Stimulated activated CD4-positive, alpha-beta T cell treated with anti-CD3 and anti-CD28 coated beads, TNF-alpha, amount 100 ng/mL, for 24 hours (primary cell): ENCODE measurements at places on chromosomes 1 and 21.

- DNase-seq: no peak
Observed at GRCh38 chr1:244406337-244406736, 45.4 kb downstream of the ADSS2 start.

DNA sequence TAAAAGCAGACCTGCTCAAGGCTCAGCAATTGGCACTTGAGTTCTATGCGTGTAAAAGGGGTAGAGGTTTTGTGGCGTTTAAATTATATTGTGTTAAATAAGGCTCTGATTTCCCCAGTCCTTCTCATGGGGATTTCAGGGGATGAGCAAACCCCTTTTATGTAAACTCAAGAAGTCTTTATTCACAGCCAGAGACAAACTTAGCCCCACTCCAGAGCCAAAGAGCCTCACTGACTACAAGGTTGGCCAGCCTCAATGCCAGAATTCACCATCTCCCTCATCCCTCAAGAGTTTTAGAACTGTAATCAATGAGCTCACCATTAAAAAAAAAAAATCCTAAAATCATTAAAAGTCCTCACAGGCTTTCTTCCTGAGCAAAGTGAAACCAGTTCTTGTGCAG is 107.8 kb downstream of the SLC30A10 start:
- no peak for DNase-seq

DNA sequence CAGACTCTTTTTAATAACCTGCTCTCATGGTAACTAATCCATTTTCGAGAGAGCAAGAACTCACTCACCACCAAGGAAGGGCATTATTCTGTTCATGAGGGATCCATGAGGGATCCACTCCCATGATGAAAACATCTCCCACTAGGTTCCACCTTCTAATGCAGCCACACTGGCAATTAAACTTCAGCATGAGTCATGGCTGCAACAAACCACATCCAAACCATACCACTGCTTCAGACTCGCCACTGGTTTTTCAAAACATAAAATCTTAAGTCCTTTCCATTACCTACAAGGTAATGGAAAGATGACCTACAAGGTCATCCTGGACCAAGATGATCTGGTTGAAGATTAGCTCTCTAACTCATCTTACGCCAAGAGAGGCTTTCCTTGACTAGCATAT is 405.1 kb downstream of the VAV3 start:
- no peak for DNase-seq

- no peak for DNase-seq
Observed at GRCh38 chr1:214413315-214413714, 132.4 kb downstream of the SMYD2 start.

GRCh38 chr1:224411766-224412165 is 22.8 kb downstream of the WDR26 start:
- DNase-seq: no peak

DNA sequence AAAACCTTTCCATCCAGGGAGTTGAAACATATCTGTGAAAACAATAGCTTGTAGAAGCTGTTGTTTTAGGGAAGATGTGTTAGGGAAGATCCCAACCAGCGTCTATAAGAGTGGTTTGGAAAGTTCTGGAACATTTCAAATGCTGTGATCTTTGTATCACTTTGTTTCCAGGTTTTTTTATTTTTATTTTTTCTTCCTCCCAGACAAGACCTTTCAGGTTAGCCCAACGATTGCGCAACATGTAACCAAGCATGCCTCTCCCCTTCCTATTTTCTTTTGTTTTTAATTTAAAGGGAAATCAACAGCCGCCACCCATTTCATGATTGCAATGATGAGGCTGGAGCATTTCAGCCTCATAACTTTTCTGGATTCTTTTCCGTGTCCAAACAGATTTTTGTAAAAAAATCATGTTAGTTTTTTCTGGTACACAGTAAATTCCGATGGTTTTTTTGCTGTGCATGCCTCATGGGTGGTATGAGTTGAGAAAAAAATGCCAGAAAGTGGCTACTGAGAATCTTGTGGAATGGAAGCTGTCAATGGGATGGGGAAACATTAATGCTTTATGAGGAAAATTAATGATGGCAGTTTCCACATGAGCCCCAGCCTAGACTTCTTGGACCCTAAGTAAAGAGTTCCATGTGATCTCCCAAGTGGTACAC is 109.3 kb downstream of the RUNX1 start:
- no peak for DNase-seq

GRCh38 chr1:76546354-76546933 is 320.8 kb upstream of the ST6GALNAC5 start:
- DNase-seq: no peak

- no peak for DNase-seq
Observed at GRCh38 chr1:206739411-206740076, 31.0 kb upstream of the IL19 start.

- no peak for DNase-seq
Observed at GRCh38 chr1:203440771-203441170, 34.8 kb upstream of the PRELP start.

DNA sequence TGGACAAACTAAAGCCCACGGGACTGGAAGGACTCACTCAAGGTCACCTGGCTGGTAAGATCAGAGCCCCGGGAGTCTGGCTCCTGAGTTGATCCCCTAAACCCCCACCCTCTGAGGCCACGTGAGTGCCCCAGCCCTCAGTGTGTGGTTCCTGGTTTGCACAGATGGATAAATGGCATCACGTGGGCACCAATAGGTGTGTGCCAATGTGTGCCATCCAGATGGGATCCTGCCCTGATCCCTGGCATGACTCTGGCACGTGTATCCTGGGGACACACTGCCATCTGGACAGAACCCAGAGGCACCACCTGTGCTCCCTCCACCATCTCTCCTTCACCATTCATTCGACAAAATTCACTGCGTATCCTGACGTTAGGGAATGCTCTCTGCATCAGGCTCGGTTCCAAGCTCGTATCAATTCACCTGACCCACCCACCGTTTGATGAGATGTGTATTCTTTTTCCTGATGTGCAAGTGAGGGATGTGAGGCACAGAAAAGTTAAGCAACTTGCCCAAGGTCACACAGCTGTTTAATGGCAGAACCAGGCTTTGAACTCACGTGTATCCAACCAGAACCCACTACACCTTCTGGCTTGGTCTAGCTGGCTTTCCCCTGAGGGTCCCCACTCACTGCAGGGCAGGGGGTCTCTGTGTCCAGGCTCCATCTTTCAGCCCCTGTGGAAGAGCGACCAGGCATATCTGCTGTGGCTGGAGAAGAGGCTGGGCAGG is 49.8 kb upstream of the PAX7 start:
- no peak for DNase-seq

GRCh38 chr1:167068761-167069160 is 21.4 kb downstream of the GPA33 start:
- DNase-seq: no peak

DNA sequence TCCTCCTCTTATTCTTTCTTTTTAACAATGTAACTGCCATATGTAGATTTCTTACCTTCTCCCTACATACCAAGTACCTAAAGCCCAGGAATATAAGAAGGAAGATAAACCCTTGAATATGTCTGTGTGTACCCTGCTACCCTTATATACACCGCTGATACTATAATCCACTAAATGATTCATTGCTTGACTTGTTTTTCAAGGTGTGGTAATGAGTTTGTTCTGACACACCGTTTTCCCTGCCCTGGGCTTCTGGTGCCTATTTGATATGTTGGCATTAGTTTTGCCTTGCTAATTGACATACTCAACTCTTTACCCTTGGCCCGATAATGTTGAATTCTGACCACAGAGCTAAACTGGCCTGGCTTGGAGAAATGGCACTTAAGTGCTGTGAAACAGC is 64.3 kb downstream of the IL23R start:
- no peak for DNase-seq

DNA sequence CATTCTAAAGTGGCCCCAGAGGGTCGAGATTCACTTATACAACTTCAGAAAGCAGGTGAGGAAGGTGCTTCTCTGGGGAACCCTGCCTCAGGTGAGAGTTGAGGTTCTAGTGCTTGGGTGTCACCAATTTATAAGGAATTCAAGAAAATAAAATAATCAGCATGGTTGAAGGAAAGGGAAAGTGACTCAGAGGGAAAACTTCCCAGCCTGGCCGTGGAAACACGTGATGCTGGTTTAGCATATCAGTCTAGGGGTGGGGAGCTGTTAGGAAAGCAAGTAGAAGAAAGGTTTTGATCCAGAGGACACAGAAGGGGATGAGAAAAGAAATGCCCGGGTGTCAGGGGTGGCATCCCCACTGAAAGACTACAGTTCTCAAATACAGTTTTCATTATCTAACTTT is 37.7 kb upstream of the TMEM125 start:
- no peak for DNase-seq

- no peak for DNase-seq
Observed at GRCh38 chr1:222357252-222357651, 190.7 kb downstream of the HHIPL2 start.

DNA sequence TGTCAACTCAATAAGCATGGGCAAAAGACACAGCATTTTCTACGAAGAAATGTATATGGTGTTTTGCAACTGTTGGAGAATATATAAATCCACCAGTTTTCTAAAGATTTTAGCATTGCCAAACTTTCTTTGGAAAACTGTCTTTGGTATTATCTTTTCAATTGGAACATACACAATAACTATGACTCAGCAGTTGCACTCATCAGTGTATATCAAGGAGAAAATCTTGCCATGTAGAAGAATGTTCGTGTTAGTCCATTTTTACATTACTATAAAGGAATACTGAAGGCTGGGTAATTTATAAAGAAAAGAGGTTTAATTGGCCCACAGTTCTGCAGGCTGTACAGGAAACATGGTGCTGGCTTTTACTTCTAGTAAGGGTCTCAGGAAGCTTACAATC is 41.1 kb downstream of the PRKAA2 start:
- DNase-seq: no peak

DNA sequence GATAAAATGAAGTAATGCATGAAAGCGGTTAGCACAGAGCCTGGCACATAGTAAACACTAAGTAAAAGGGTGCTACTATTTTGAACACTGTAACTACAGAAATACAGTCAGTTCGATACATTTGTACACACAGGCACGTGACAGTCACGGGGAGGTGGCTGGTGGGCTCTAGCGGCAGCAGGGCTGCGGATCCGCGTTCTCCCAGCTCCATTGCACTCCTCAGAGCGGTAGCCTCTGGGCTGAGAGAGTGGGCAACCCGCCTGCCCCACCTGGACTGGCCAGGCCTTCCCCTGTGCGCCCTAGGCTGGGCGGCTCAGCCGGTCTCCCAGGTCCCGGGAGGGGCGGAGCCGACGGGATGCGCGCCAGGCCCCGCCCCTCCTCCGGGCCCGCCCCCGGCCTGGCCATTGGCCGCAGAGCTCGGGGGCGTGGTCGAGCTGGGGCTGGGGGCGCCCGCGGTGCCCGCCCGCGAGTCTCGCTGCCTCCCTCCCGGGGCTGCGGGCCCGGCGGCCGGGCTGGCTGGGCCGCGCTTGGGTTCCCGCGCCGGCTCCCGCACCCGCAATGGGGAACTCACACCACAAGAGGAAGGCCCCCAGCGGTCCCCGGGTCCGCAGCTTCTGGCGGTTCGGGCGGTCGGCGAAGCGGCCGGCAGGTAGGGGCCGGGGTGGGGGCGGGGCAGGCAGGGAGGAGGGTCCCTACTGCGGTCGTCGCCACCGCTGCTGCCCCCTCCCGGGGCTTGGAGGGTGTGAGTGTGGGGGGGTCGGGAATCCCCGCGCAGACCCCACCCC is 51.2 kb upstream of the SYNC start:
- peak; percentile 60 for DNase-seq
